ENCODE measurements at places on chromosomes 2 and 18.

GRCh38 chr2:186683341-186683740, 10.5 kb upstream of the FAM171B start:
- no peak for DNase-seq

- DNase-seq = no peak
These were observed 984 bp downstream of the TCF23 start for GRCh38 chr2:27149570-27150405.

DNA sequence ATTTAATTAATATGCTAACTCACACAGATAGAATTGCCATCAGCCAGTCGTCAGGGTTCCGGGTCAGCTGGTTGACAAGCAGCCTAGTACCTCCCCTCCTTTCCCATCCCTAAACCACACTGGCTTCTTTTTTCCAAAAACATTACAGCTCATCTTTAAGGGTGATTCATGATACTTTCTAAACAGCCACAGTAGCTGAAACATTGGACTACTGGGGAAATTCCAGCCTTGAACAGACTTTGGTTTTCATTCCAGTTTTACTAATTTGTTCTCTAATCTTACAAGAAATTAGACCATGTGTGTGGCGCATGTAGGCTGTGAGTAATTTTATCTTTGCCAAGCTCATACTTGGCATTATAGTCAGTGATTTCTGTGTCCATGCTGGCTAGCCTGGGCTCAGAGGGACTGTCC, 110.8 kb downstream of the FMNL2 start:
- DNase-seq = no peak

GRCh38 chr18:79786786-79787526, 10.8 kb upstream of the KCNG2 start:
- no peak for DNase-seq

GRCh38 chr2:28751956-28752630, 463 bp downstream of the PPP1CB start:
- DNase-seq = peak; percentile 16

DNA sequence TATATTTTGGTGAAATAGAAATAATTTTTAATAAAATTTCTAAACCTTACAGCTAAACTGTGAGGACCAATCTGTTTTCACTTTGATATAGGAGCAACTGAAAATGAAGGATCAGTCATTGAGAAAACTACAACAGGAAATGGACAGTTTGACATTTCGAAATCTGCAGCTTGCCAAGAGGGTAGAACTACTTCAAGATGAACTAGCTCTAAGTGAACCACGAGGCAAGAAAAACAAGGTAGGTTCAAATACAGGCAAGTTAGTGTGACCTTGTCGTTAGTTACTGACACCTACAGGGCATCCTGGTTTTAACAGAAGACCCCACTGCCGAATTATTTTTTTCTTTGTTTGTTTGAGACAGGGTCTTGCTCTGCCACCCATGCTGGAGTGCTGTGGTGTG, 75.5 kb upstream of the STON1 start:
- DNase-seq = no peak

- no peak for DNase-seq
These were observed 3.5 kb downstream of the RBM43 start for GRCh38 chr2:151258121-151258520.

DNA sequence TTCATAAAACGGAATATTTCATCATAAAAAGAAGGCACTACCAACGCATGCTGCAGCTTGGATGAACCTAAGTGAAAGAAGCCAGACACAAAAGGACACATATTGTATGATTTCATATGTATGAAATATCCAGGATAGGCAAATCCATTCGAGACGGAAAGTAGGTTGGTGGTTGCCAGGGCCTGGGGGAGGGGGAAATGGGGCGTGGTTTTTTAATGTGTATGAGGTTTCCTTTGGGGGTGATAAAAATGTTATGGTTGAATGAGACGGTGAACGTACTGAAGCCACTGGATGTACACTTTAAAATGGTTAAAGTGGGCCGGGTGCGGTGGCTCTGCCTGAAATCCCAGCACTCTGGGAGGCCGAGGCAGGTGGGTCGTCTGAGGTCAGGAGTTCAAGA, 20.0 kb upstream of the SPATA3 start:
- no peak for DNase-seq

- no peak for DNase-seq
These were observed 30.3 kb downstream of the KIF1A start for GRCh38 chr2:240789501-240790369.

DNA sequence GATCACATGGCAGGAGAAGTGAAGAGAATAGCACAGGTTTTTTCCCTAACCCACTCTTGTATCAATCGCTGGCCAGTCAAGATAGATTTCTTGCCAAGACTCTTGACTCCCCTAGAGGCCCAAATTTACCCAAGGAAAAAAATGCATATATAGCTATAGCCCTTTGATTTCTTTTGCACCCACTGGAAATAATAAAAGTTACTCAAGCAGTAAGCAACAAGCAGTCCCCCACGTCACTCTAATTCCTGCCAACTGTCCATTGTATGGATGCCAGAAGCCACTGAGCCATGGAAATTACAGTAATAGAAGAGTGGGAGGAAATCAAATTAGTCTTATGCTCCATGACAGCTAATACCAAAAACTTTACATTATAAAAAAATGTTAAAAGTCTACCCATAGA, 125.3 kb upstream of the SLC39A10 start:
- no peak for DNase-seq

DNA sequence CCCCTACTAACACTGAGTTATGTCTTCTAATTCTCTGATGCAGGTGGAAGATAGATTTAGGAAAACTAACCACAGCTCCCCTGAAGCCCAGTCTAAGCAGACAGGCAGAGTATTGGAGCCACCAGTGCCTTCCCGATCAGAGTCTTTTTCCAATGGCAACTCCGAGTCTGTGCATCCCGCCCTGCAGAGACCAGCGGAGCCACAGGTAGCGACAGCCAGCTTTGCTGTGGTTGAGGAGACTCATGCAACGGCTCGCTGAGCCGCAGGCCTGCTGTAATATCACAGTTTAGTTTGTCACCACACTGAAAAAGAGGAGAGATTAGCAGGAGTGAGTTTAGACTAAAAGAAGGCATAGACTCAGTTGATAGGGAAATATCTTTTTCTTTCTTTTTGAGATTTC, 131.0 kb upstream of the IL1R2 start:
- no peak for DNase-seq

DNA sequence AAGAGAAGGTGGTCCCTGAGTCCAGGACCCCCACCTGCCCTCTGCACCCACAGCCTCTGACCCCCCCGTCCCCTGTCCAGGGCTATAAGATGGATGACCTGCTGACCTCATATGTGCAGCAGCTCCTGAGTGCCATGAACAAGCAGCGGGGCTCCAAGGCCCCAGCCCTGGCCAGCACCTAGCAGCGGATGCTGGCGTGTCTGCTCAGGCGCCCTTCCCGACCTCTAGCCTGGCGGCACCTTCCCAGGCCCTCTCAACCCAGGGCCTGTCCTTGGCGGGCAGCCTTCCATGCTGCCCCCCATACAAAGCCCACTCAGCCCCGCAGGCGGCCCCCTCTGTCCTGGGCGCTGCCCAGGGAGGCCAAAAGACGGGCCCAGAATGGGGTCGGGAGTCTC, 8.7 kb upstream of the GPR17 start:
- no peak for DNase-seq

- no peak for DNase-seq
These were observed 831.6 kb upstream of the CHAC2 start for GRCh38 chr2:52936029-52936428.

- DNase-seq = no peak
These were observed 638 bp downstream of the ZNF521 start for GRCh38 chr18:25351280-25351775.

DNA sequence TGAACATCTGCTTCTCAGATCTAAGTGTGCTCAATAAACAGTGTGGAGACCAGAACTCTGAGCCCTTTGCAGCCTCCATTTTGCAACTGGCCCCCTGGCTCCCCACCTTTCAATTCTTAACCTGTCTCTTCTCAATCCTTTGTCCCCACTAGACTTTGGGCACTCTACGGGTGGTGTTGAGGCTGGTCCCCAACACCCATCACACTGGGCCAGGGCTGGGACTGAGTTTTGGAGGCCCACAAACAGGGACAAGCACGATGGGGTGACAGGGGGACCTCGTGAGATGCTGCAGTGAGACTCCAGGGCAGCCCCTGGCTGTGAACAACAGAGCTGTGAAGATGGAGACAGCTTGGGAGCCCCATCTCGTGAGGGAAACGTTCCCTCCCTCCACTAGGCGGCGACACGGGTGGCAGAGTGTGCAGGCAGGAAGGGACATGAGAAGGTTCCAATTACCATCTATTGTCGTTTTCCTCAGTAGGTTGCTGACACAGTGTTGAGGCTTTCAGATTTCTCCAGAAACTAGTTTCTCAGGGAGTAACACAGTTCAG, 1.2 kb downstream of the ANKMY1 start:
- peak; percentile 58 for DNase-seq

GRCh38 chr2:12507295-12507694, 209.4 kb upstream of the TRIB2 start:
- peak; percentile 70 for DNase-seq

- DNase-seq = no peak
These were observed 62.6 kb upstream of the TGFA start for GRCh38 chr2:70616168-70616694.

GRCh38 chr2:134178138-134178877, 75.6 kb upstream of the MGAT5 start:
- DNase-seq = no peak

DNA sequence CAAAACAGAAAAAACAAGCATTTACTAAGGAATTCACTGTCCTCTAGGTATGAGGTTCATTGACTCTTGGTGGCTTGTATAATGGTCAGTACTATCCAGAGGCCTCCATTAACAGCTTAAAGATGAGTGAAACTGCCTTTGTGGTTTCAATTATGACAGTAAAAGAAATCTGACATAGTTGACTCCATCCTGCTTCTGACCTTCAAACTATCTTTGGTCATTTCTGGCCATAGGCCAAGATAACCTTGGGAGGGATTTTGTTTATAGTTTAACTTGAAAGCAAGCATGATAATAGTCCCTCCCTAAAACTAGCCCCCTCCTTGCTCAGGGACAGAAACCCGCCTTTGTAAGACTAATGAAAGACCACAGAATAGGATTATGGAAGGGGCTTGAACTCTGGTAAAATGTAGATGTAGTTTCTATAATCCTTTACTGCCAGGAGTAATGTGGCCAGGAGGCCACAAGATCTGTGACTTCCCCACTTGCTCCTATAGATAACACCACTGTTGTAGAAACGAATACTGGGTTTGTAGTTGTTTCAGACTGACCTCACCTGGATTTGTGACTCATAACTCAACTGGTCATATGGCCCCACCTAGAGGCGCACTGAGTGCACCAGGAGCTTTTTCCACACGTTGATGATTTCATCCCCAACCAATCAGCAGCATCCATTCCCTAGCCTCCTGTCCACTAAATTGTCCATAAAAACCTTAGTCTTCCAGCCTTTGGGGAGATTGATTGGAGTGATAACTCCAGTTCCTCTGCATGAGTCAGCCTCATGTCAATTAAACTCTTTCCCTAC, 8.6 kb upstream of the PLEKHM3 start:
- no peak for DNase-seq

GRCh38 chr18:3710712-3711301, 260.8 kb downstream of the TGIF1 start:
- no peak for DNase-seq

DNA sequence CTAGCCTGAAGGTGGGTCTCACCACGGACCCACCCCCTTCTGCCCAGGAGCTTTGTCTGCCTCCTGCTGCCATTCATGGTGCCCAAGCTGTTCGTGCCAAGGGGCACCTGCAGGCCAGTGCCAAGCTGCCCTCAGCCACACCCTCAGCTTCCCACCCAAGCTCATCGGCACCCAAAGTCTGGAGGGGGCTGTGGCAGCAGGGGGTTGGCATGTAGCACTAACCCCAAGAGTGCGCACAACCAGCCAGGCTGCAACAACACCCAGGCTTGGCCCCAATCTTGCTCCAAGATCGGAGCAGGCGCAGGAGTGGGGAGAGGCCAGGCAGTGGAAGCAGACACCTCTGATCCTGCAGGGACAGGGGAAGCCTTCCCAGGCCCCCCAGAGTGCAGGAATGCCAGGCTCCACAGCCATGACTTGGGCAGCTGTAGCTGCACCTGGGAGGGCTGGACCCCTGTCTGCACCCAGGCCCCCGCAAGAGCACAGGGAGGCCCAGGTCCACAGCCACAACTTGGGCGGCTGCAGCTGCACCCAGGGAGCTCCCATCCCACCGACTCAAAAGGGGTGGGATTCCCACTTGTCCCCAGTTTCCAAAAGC, 89.9 kb downstream of the ATAD2B start:
- no peak for DNase-seq

DNA sequence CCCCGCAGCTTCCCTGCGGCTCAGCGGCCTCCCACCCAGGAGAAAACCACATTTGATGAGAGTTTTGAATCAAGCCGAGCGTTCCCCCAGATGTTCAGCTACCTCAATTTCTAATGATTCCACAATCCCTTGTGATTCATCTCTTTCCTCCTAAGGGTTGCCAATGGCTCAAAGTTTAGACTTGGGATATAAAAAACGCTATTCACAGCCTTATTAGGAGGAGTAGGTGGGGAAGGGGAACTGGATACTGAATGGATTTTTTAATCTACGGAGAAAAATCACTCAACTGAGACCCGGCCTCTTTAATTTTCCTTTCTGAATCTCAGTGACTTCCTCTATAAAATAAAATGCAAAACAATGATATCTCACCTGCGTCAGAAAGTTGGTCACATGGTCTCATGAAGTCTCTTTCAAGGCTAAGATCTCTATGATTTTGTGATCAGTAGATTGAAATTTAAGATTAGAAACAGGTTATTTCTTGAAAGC, 192.6 kb upstream of the TCF4 start:
- no peak for DNase-seq

Data from activated T-helper 9 cell treated with anti-CD3 and anti-CD28 coated beads, Interleukin-2, amount 50 U/mL, for 16 hours (primary cell).